ENCODE measurements at places on chromosomes 7 and 10.

GRCh38 chr10:13847201-13847631 lies 260.5 kb downstream of the PRPF18 start:
- no peak for DNase-seq

DNA sequence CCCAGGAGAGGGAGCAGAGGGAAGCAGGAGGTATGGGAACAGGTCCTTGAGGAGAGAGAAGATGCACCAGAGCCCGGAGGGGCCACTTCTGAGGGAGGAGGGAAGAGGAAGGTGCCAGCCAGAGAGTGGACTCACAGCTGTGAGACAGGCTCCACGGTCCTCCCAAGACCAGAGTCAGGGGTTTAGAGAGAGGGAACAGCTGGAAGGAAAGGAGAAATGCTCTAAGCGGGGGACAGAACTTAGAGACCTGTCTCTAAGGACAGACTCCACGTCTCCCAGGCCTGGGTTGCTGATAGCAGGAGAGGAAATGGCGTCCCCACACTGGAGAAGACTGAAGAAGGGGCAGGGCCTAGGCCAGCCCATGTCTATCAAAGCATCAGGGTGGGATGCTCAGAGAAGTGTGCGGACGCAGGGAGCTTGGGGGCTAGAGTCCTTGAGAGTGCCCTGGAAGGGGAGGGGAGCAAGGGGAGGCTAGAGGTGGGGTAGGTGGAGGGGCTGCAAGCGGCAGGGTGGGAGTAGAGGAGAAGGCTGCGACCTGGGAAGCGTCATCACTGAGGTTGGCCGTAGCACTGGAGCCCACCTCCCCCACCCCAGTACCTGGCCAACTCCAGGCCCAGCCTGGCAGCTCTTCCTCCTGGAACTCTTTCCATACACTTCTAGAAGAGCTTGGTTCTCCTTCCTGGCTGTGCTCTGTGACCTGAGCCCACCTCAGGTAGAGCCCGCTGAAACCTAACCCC lies 25.6 kb upstream of the GRID1 start:
- DNase-seq = no peak

- no peak for DNase-seq
Measured at GRCh38 chr10:78537018-78537417, 503.4 kb downstream of the RPS24 start.

DNA sequence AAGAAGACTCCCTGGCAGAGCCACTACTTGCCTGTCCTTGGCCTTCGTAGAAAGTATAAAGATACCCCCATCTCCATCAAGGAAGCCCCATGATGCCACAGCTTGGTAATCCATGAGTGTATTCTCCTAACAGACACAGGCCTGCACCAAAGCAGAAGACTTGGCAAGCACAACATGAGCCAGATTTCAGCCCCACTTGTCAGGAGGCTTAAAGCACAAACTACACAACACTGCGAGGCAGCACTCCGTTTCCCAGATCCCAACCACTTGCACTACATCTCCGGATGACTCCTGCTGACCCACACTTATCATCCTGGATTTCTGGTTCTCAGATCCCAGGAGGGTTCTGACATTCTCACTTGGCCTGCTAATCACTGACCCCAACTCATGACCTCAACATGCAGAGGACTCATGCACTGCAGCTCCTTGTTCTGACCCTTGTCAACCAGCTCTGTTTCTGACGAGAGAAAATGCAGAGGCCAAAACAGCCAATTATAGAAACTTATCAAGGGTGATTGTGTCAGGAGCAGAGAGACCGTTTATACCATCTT lies 100.8 kb downstream of the RELN start:
- no peak for DNase-seq

- peak; percentile 61 for DNase-seq
Measured at GRCh38 chr10:121900443-121901174, 27.2 kb downstream of the ATE1 start.

DNA sequence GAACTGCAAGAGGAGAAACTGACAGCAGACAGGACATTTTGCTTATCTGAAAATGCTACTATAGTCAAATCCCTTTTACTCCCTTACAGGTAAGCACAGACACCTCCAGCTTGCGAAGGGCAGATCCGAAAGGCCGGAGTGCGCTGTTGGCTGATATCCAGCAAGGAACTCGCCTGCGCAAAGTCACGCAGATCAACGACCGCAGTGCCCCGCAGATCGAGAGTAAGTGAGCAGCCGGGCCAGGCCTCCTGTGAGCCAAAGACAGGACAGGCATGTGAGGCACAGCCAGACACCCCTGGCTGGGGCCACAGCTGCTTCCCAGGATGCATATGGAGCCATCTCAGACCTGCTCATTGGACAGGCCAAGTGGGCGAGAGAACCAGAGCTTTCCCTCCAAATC lies 69.4 kb downstream of the WIPF3 start:
- no peak for DNase-seq

DNA sequence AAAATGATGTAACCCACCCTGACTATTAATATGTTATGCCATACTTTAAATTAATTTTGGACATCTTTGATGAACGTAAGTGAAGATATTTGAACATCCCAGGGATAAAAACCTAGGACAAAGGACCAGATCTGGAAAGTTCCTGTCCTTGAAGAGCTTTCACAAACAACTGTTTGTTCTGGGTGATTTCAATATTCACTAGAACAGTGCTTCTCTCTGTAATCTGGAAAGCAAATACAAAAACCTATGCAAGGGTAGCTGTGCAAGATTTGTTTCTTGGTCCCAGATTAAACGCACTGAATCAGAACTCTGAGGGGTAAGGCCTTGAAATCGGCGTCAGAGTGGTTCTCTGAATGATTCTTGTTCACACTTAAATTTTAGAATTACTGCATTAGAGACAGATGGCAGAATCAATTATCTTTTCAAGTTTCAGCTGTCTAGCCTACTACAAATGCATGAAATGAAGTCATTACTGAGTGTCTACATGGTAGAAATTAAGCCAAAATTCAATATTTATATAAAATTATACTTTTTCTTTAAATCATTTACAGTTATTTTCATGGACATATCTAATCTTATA lies 69.6 kb upstream of the CSTF2T start:
- DNase-seq = no peak

GRCh38 chr10:78471723-78472550 lies 438.3 kb downstream of the RPS24 start:
- DNase-seq = no peak

GRCh38 chr10:43867667-43868565 lies 219.2 kb upstream of the ZNF32 start:
- DNase-seq = no peak

GRCh38 chr10:17076626-17077345 lies 52.8 kb downstream of the CUBN start:
- DNase-seq = no peak

GRCh38 chr7:34177476-34177875 lies 272.1 kb downstream of the BMPER start:
- no peak for DNase-seq

- DNase-seq = no peak
Measured at GRCh38 chr7:44396496-44396895, 71.1 kb upstream of the CAMK2B start.

DNA sequence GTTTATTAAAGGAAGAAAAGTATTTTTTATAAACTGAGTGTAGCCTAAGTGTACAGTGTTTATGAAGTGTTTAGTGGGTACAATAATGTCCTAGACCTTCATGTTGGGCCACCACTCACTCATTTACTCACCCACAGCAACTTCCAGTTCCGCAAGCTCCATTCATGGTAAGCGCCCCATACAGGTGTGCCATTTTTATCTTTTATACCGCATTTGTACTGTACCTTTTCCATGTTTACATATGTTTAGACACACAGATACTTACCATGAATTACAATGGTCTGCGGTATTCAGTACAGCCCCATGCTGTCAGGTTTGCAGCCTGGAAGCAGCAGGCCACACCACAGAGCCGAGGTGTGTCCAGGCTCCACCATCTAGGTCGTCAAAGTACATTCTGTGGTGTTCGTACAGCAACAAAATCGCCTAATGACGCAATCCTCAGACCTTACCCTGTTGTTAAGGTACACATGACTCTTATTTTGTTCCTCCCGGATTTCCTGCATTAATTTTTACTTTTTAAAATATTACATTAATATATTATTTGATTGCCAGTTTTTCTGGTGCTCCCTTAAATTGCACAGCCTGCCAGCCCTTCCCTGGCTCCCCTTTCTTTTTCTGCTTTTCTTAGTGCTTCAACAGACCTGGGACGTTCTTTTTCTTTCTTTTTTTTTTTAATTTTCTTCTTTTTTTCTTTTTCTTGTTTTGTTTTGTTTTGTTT lies 881 bp upstream of the SSBP1 start:
- peak; percentile 7 for DNase-seq

- no peak for DNase-seq
Measured at GRCh38 chr7:3980300-3980643, 679.2 kb downstream of the SDK1 start.

DNA sequence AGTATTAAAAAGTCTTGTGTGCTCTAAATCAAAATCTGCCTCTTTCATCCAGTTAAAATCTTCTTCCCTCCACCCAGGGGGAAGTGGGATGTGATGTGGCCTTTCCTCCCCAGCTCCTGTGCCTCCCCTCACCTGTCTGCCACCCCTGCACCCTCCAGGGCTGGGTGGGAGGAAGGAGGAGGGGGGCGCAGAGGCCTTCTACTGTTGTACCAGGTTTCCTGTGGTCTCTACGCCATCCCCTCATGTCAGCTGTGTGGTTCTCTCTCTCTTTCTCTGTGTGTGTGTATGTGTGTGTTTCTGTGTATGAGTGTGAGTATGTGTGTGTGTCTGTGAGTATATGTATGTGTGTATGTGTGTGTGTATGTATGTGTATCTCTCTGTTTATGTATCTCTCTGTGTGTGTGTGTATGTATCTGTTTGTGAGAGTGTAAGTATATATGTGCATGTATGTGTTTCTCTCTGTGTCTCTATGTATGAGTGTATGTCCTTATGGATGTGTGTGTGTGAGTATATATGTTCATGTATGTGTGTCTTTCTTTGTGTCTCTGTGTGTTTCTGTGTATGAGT lies 45.5 kb upstream of the C10orf71 start:
- DNase-seq = no peak

DNA sequence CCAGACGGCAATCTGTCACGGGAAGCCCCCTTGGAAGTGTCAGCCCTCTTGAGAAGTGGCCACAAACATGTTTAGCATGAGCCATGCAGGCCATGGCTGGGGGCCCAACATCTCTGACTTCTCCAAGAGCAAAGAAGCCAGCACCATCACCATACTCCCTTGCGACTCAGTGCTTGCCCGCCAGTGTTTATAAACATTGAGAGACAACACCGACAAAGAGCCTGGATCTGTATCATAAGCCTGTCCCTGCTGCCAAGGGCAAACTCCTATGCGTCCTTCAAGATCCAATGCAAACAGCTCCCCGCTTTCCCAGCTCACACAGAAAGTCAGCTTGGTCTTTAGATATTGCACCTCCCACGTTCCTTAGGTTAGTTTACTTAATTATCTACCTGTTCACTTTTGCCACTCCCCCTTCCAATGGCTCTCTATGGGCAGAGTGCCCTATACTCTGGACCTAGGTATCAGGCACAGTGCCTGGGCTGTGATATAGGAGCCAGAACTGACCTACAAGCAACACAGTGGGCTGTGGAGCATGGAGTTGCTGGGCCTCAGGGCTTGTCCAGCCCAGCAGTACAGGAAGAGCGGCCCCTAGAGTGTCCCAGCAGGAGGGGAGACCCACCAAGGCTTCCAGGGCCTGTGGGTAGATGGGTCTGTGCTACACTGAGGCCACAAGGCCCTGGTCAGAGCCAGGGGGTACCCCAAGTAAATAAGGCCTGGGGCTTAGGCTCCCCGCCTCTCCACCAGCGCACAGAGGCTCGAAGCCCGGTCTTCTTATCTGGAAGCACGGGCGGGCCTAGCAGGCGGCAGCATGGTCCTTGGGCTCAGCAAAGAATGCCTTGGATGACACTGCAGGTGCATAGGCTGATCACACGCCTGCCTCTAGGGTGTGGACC lies 37.7 kb downstream of the CAMK2B start:
- no peak for DNase-seq

DNA sequence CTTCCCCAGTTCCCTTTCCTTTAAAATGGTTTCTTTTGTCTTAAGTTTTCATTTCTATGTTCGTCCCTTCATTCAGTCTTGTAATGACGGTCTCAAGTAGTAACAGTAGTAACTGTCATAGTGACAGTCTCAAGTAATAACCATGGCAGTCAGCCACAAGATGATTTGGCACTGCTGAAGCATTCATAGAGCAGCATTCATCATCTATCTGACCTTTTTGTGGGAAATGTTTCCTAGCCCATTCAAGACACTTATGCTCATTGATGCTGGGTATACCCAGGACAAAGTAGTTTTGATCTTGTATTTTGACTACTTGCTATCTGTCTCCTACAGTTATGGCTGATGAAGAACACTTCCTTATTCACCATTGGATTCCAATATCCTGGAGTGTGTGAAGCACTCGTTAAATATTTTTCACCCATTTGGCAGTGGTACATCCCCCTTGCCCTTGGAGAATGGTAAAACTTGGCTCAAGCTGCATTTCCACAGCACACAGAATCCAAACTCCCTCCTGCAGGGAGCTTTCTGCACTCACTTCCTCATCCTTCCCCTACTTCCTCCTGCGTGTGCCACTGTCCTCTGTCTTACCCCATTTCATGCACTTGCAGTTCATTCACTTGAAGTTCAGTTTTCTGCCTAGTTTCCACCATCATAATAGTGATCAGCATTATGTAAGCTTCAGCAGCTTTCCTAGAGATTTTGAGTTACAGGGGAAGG lies 19.0 kb downstream of the GIMAP4 start:
- no peak for DNase-seq

- DNase-seq = no peak
Measured at GRCh38 chr10:58661336-58661735, 148.7 kb downstream of the BICC1 start.

All from activated CD4-positive, alpha-beta T cell treated with anti-CD3 and anti-CD28 coated beads, Interleukin-2, amount 50 U/mL, for 16 hours (primary cell).